ENCODE measurements at places on chromosomes 4 and X. TPM values are rescaled to one million over a fixed set of nuclear protein-coding genes. Genes with fewer than 3 reads are reported as not detected.

GRCh38 chr4:146265950-146266490 is 51.7 kb downstream of the REELD1 start:
- no peak overlapping the region for H3K27ac ChIP-seq
- peaks cover 7% of the 10 kb centered on the region for H3K4me1 ChIP-seq
- no peak for DNase-seq
- no peak overlapping the region for H3K4me3 ChIP-seq
- no peaks in the 10 kb centered on the region for H3K27me3 ChIP-seq

GRCh38 chrX:38937400-38937799 is 136.1 kb downstream of the MID1IP1 start:
- no peaks in the 10 kb centered on the region for H3K27me3 ChIP-seq
- no peak for DNase-seq
- no peak overlapping the region for H3K27ac ChIP-seq
- H3K4me3 ChIP-seq: no peak overlapping the region
- H3K4me1 ChIP-seq: no peaks in the 10 kb centered on the region
- H3K36me3 ChIP-seq: no peaks in the 10 kb centered on the region

GRCh38 chrX:37425370-37425769 is 76.2 kb downstream of the PRRG1 start:
- no peak overlapping the region for H3K4me3 ChIP-seq
- H3K27me3 ChIP-seq: no peaks in the 10 kb centered on the region
- peaks cover 13% of the 10 kb centered on the region for H3K36me3 ChIP-seq
- peaks cover 11% of the 10 kb centered on the region for H3K4me1 ChIP-seq
- DNase-seq: no peak

PAGE2 gene
- not detected for total RNA-seq

DACH2 gene
- total RNA-seq: not detected
